ENCODE measurements at places on chromosomes 6 and 20. TPM values are rescaled to one million over a fixed set of nuclear protein-coding genes. Genes with fewer than 3 reads are reported as not detected.
A peak's percentile ranks its signal among the peaks of the same experiment; 100 is the strongest.

Gene TSHZ2
- total RNA-seq, result 17.6 TPM

DNA sequence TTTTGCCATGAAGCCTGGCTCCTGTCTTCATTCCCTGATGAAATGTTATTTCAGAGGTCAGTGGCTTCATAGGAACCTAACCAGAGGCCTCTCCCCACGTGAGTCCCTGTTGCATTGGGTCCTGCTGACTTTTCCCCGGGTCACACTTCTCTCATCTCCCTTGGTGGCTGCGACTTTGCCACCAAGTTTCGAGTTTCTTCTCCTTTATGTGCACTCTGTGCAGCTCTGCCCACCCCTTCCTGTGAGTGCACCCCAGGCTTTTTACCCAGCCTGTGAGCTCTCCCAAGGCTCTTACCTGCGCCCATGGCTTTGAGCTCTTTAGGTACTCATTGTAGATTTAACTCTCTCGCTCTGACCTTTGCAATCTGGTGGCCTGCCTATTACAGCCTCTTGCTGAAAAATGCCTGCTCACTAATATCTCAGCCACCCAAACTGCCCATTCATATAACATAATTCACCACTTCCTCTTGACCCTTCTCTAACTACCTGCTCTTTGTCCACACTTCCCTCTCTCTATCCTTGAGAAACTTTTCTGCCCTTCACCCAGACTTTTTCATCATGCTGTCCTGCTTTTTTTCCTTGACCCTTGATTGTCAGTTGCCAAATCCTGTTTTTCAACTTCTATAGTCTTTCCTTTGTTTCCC is 105.9 kb downstream of the SASH1 start:
- DNase-seq, result no peak

- DNase-seq, result no peak
Measured at GRCh38 chr6:66866801-66867200, 1159.8 kb upstream of the EYS start.

DNA sequence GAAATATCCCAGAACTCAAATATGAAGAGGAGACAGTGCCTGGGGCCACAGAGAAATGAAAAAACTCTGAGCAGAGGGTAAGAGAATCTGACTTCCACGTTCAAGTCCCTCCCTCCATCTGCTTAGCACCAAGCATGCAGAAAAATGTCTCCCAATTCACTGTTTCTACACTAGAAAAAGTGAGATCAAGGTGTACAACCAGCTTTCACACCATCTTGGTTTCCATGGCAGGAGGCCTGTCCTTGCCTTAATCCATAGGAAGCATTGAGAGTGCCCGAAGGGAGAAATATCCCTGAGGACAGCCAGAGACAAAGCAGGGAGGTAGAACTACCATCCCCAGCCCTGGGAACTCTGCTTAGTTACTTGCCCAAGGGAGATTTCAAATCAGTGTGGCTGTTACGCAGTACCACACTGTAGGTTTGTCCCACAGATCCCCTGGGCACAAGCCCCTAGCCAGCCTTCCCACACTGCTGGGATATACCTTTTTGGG is 82.9 kb downstream of the SCML4 start:
- no peak for DNase-seq

- DNase-seq, result peak; percentile 8
Measured at GRCh38 chr6:157631412-157631811, 191.6 kb upstream of the SNX9 start.

Gene RIMS1
- total RNA-seq, result 3.0 TPM

DNA sequence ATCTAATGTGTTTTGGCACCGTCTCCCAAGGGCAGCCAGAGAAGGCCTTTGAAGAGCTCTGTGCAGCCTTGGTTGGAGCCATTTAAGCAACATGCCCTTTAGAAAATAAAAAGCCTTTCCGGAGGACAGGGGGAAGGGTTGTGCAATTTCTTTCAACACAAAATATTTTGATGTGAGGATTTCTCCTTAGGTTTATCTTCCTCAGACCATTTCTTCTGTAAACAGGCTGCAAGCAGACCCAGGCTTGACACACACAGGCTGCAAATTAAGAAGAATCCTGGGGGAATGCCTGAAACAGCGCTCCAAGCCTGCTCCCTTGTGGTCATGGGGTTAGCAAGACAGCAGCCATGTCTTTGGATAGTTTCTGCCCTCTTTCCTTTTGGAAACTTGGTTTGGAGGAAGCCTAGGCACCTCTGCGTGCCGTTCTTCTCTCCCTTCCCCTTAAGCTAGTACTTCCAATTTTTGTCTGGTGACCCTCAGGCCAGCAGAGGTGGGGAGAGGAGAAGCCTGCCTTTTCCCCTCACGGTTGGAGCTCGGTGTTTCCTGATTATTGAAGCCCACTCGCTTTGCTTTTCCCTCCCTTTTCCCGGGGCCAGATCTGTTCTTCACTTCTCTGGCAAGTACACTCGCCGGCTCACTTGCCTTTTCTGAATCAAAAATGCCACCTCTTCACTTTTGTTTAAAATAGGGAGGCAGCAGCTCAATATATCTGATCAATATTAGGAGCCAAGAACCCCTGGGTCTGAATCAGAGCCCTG is 39.6 kb upstream of the NOX3 start:
- peak; percentile 80 for DNase-seq

Gene ADAM33
- total RNA-seq, result 49.9 TPM

DNA sequence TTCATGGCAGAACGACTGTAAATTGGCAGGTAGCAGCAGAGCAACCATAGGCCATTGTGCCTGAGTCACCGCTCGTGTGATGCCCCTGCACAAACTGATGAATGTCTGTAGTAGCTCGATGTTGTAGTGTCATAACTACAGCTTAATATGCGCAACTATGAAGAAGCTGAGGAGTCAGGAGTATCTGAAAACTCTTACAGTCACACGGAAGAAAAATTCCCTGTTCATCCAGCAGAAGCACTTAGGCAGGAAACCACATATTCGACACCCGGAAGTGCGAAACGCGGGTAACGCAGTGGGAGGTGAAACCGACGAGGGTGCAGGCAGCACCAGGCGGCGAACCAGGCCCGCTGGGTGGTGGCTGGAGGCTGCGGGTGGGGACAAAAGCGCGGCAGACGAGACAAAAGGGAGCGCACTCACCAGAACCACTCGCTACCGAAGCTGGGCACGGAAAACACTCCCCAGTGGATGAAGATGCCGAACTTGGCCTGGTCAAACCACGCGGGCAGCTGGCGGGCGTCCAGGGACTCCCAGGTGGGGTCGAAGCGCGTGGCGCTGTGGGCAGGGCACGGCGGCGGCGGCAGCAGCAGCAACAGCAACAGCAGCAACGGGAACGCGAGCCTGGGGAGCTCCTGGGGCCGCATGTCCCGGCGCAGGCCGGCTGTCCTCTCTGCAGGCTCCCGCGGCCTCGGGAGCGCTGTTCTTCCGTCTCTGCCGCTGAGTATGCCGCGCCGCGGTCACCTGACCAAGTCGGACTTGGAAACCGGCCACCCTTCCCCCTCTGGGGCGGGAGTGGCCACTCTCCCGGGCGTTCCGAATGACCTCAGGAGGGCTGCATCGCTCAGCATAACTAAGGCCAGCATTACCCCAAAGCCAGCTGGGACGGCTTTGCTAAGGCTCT is at the start of gene FUCA2:
FUCA2 (minus strand) TSS at position 730 of the 901 bp plus-strand sequence; CDS start at position 644, 86 bp downstream.
- DNase-seq, result peak; percentile 96

Gene PACRG
- 0.95 TPM for total RNA-seq

DNA sequence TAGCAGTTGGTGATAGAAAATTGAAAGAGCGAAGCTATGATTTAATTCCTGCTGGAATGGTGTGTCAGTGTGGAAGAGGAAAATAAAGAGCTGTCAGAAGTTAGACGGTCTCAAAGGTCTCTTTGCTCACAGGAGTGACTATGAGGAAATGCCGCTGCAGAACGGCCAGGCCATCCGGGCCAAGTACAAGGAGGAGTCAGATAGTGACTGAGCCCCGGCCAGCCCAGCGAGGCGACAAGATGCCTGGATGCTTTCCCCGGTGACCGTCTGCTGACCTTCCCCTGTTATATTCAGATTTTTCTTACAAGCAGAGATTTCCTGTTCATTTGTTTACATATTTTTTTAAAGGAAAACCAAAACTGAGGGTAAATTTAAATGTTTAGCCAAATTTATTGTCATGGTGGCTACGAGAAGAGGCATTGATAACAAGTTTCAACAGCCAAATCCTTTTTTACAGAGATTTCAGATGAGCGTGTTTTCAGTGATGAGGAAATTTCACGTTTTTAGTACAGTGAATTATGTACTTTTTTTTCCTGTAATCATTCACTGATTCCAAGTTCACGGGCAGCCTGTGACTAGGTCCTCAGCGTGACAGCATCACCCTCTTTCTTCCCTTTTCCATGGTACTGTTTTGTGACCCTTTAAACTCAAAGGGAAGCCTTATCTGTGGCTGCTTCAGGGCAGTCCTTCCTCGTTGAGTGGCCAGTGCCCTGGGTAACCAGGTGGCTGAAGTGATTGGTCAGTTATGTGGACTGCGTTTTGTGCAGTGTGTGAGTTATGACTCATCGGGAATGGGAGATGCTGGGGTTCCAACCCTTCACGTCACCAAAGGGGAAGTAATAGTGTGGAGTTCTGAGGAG is 12.6 kb downstream of the DYNLT1 start:
- peak; percentile 85 for DNase-seq

Gene GJA10
- total RNA-seq, result not detected

DNA sequence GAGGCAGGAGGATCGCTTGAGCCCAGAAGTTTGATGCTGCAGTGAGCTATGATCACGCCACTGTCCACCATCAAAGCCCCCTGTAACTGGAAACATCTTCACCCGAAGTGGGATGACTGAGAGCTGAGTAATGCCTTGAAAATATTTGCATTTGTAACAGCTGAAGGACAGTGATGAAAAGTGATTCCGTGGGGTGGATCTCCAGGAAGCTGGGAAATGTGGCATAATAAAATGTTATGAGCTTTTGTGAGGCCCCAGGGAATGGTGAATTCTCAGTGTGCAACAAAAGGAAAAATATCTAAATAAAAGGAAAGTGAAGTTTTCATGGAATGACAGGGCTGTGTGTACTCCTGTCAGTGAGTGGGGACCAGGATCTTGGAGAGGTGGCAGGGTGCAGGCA is 92.0 kb downstream of the JAG1 start:
- DNase-seq, result no peak

GRCh38 chr20:62472138-62472940 is 3.5 kb downstream of the GATA5 start:
- DNase-seq, result no peak

Gene AGER
- 7.9 TPM for total RNA-seq

DNA sequence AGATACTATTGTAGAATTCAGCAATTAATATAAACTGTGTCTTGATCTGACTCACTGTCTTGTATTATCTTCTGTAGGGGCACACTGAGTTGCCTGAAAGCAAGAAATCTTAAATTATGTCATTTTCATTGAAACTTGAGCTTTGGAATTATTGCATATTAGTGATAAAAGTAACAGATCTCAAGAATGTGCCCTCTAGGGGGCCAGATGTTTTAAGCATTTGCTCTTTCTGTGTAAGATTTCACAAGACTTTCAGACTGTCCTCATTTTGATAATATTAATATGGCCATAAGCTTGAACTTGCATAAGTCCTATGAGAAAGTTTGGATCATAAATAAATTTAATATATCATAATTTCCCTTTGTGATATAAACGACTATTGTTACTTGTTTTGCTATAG is 55.5 kb upstream of the MYO6 start:
- DNase-seq, result no peak

GRCh38 chr6:158926414-158926813 is 73.6 kb downstream of the RSPH3 start:
- DNase-seq, result no peak

Gene TMEM217
- total RNA-seq, result 0.55 TPM

Gene HLA-A
- 524 TPM for total RNA-seq

DNA sequence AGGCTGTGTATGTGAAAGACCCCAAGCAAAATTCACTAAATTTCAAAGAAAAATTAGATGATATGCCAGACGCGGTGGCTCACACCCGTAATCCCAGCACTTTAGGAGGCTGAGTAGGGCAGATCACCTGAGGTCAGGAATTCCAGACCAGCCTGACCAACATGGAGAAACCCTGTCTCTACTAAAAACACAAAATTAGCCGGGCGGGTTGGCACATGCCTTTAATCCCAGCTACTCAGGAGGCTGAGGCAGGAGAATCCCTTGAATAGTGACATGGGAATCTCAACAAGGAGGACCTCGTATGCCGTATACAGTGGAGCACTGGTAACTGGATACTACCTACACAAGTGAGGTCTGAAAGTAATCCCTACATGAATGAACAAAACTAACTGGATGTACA is 92.7 kb upstream of the JARID2 start:
- DNase-seq, result peak; percentile 29

Gene C20orf173
- not detected for total RNA-seq

Gene BPIFB2
- total RNA-seq, result not detected

Gene KIF25
- total RNA-seq, result not detected

Gene LY6G5C
- 0.99 TPM for total RNA-seq

DNA sequence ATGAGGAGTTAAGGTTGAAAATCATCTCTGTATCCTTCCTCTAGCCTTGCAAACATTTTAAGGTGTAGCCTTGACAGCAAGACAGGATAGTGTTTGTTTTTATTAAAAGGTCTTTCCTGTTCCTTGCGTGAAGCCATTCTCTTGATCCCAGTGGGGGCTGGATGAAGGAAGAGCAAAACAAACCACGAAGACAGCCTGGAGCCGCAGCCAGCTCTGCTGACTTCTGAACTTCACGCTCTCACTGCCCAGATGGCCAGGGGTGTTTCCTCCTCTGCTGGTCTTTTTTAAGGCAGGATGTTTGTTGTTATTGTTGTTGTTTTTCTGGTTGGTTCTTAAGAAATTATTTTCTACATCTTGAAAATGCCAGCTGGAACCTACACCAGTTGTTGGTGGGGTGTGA is 156.4 kb downstream of the MTHFD1L start:
- DNase-seq, result no peak

DNA sequence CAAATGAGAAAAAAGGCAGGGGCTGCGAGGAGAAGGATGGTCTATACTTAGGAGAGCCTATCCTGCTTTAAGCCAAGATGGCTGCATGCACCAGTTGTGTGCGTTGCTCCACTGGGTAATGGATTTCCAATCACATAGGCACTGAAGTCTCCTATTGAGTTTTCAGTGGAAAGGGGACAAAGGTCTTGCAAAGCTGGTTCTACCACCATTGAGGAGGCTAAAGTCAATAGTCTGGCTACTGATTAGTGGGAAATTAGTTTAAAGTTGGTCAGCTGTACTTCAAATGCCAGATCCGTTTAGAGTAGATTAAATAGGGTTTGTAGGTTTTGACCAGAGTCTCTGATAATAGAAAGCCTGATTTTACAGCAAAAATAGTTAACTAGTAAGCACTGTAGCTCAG is 104.9 kb downstream of the SESN1 start:
- no peak for DNase-seq

Gene E2F1
- total RNA-seq, result 0.95 TPM

Gene HLA-DPB1
- 62.4 TPM for total RNA-seq

GRCh38 chr6:146183831-146184230 is 155.0 kb downstream of the GRM1 start:
- DNase-seq, result no peak

Gene MTHFD1L
- 17.9 TPM for total RNA-seq

- no peak for DNase-seq
Measured at GRCh38 chr6:54217018-54217417, 91.2 kb upstream of the TINAG start.

DNA sequence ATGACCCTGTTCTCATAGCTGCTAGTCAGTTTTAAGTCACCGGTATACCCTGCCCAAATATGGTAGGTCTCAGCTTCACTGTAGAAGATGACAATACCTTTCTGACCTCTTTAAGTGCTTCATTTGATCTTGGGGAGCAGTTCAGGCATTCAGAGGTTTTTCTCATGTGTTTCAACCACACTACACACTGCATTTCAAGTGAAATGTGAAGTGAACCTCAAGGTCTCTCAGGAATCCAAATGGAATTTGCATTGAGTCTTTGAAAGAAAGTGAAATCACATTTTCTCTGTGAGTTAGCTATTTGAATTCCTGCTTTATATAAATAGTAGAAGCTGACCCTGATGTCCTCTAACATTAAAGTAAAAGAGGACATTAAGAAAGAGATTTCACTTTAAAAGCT is 461.6 kb downstream of the ADGRB3 start:
- no peak for DNase-seq

Gene PTPRA
- total RNA-seq, result 67.1 TPM
